ENCODE measurements at places on chromosomes 2 and 18.

DNA sequence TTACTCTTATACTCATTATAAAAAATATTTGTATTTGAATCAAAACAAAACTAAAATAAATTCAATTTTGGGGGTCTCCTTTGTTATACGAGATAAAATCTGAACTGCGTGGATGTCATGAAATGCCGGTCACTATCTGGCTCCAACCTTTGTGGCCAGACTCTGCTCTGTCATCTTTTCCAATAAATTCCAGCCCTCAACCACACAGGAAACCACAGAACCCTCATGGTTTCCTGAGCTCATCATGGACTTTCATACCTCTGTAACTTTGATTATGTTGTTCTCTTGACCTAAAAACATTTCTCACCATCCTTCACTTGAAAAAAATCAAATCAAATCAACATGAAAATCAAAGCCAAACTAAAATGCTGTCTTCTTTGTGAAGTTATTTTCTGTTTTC lies 724.7 kb downstream of the METTL4 start:
- no peak for DNase-seq

- DNase-seq, result no peak
Observed at GRCh38 chr2:85419009-85419675, 628 bp downstream of the SH2D6 start.

GRCh38 chr2:18262601-18263000 lies 297.9 kb downstream of the RDH14 start:
- DNase-seq, result no peak

DNA sequence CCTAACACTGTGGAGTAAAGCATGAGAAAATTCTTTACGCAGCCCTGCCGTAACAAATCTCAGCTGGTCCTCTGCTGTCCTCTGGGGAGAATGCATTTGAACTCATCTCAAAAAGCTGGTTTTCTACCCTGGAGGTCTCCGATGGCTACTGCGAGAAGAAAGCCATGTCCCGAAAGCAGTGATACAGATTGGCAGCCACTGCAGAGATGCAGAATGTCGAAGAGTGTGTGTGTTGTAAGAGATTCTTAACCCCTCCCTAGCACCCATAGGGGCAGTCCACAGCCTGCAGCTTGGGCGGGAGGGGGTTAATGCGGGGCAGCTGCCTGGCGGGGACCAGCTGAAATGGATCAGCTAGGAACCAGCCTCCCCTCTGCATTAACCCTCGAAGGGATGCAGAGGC lies 235.9 kb downstream of the ZNF516 start:
- DNase-seq, result no peak

DNA sequence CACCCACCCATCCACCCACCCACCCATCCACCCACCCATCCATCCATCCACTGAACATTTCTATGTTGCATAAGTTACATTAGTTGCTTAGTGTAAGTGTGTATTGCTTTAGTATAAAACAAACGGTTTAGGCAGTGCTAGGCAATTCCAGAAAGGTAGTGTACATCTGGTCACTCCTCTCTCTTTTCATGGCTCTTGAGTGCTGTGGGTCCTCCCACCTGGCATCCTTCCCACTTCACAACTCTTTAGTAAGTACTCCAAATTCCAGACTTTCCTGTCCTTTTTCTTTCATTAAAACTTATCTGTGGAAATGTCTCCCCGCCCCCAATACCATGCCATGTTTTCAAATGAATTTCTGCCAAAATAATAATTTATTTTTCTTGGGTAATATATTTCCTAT lies 122.5 kb downstream of the PLEKHM3 start:
- DNase-seq, result no peak

DNA sequence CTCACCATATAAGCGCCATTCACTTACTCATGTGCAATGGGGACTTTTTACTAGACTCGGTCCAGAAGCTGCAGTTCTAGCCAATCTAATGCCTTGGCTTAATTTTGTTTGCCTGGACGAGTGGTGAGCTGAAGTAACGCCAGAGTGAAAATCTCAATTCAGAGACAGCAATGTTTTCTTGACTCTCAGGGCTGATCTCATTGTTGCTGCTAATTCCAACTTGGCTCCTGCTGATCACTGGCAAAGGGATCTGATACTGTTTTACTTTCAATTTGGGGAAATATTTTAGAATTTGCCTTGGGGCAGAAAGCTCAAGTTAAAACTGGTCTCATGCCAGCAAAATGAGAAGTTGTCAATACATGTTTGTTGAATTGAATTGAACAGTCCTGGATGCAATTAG lies 906.6 kb upstream of the CDH2 start:
- DNase-seq, result no peak

DNA sequence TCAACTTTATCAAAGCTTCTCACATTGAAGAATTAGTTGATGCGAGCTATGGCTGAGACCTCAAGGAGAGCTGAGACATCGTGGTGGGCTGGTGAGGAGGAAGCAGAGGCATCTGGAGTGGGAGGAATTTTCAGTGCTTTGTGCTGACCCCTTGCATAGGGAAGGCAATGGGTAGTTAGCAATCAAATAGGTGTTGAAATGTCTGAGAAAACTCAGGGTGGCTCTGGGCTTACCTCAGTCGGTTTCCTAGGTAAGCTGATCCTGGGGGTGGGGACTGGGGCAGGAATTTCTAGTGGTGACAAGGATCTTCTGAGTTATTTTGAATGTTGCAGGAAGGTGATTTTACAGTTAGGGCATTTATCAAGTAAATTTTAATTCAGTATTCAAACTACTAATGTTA lies 20.7 kb upstream of the DPP10 start:
- DNase-seq, result no peak

DNA sequence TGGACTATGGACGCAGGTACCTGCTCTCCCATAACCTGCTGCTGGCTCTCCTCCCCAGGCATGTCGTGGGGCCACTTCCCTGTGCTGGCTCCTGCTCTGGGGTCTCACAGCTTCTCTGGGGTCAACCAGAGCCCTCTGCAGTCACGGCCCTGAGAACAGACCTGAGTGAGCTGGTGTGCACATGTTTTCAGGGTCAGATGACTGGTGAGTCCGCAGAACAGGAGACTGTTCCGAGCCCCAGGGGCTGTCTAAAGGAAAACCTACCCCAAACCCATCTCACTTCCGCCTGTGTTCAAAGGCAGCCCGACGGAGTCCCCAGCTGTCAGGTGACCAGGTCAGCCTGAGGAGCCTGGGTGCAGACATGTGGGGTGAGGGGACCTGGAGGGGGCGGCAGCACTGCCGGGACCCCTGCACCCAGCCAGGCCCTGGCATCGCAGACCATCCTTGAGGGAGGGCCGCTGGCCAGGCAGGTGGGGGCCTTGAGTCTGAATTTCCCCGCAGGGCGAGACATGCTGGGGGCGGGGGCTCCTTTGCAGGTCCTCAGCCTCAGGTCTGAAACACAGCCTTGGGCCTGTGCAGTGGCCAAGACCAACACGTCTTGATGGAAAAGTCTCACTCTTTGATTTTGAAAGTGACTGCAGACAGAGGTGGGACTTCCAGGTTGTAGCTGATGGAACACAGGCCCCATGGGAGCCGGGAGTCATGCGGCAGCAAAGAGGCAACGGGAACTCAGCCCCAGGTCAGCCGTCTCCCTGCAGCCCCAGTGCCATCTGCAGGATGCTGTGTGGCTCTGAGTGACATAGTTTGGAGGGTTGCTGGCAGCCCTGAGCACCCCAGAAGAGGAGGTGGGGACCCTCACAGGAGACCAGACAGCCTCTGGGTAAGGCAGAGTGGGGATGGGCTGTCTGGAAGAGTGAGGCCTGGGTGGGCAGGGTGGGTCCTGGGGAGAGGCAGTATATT lies 65.3 kb downstream of the TWIST2 start:
- no peak for DNase-seq

GRCh38 chr18:37393221-37393827 lies 172.3 kb downstream of the CELF4 start:
- no peak for DNase-seq

- no peak for DNase-seq
Observed at GRCh38 chr18:77905449-77906055, 655.9 kb downstream of the GALR1 start.

DNA sequence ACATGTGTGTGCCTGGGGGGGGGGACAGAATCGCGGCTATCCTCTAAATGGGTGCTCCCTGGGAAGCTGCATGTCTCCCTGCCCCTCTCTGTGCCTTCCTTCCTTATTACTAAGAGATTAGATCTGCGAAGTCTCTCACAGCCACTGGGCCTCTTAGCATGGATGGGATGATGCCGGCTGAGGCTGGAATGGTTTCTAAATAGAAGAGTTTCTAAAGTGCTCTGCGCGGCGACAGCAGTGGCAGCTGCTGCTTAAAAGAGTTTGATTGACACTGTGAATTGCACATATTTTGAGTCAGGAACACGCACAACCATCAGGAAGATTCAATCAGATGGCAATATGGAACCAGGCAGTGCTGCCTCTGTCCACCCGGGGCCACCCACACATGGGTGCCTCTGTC lies 163.8 kb downstream of the CLIP4 start:
- no peak for DNase-seq

GRCh38 chr2:160174322-160174721 lies 25.8 kb downstream of the ITGB6 start:
- DNase-seq, result no peak

GRCh38 chr2:70615222-70615621 lies 61.6 kb upstream of the TGFA start:
- no peak for DNase-seq

DNA sequence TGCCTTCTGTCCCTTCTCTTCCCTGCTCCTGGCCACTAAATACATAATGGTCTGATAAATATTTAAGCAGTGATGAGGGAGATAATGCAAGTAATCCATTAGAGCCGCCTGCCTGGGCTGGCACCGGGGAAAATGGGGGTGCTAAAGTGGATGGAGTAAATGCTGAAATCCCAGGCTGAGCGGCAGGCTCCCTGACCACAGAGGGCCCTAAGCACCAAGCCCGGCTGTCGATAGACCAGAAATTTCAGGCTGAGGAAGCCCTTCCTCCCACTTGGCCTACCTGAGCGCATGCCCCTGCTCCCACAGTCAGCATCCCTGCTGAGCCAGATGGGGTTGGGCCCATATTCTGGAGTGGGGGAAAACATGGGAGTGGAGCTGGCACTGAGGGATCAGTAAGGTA lies 197.5 kb upstream of the SKOR2 start:
- DNase-seq, result no peak

GRCh38 chr2:182319556-182320505 lies 107.0 kb downstream of the PDE1A start:
- no peak for DNase-seq

- no peak for DNase-seq
Observed at GRCh38 chr2:150309311-150310080, 178.0 kb downstream of the RND3 start.

- no peak for DNase-seq
Observed at GRCh38 chr2:21727101-21727500, 603.3 kb downstream of the TDRD15 start.

GRCh38 chr2:230887342-230887741 lies 22.6 kb downstream of the ITM2C start:
- no peak for DNase-seq

DNA sequence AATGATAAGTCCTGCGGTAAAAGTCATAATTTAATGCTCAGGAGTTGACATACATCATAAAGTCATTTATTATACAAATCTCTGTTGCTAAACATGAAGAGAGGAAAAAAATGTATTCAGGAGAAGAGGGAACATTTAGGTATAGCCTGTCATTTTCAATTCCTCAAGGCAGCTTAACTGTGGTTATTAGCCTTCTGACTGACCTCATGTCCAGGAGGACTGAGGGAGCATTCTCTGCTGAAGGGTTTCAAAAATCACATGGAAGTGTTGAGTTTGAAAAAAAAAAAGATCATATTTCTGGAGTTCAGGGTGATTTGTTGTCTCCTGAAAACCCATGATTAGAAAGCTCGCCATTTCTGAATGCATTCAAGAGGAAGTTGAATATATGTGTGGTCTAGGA lies 1371.1 kb upstream of the LRRTM1 start:
- DNase-seq, result no peak

- DNase-seq, result no peak
Observed at GRCh38 chr2:233199870-233200269, 51.6 kb upstream of the ATG16L1 start.

GRCh38 chr18:71327441-71327840 lies 1038.6 kb downstream of the SOCS6 start:
- no peak for DNase-seq

DNA sequence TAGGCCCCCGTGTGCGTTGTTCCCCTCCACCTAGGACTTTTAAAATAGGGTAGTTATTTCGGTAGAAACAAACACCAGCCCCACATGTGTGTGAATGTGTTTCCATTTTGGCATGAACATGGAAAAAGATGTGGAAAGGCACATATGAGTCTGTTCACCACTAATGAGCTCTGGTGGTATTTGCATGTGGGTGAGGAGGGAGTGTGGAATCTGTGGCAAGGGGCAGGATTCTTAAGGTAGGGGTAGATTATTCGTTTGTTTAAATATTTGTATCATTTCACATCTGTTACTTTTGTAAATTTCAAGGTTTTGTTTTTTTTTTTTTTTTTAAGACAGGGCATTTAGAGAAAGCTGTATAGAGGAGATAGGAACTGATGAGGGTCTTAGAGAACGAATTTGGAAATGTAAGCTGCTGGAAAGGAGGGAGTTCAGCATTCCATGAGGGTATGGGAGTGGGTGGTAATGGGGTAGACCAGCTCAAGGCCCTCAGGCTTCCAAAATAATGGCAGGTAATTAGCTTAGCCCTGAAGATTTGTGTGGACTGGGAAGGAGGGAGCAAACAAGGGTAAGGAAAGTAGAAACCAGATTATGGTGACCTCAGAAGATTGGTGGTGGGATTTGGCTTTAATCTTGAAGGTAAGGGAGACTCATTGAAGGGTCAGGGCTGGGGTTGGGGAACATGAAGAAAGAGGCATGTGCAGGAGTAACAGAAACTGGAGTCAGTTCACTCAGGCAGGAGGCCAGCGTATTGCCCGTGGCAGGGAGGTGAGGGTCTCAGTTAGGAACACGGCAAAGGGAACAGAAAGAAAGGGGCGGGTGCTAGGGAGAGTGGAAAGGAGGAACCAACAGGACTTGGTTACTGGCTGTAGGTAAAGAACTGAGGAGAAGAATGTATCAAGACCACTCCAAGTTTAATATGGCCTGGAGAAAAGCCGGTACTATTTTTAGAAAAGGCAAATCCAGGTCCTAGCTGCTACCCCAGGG lies 123.6 kb downstream of the PLB1 start:
- no peak for DNase-seq

- no peak for DNase-seq
Observed at GRCh38 chr2:217277646-217278398, 418.0 kb upstream of the TNP1 start.

DNA sequence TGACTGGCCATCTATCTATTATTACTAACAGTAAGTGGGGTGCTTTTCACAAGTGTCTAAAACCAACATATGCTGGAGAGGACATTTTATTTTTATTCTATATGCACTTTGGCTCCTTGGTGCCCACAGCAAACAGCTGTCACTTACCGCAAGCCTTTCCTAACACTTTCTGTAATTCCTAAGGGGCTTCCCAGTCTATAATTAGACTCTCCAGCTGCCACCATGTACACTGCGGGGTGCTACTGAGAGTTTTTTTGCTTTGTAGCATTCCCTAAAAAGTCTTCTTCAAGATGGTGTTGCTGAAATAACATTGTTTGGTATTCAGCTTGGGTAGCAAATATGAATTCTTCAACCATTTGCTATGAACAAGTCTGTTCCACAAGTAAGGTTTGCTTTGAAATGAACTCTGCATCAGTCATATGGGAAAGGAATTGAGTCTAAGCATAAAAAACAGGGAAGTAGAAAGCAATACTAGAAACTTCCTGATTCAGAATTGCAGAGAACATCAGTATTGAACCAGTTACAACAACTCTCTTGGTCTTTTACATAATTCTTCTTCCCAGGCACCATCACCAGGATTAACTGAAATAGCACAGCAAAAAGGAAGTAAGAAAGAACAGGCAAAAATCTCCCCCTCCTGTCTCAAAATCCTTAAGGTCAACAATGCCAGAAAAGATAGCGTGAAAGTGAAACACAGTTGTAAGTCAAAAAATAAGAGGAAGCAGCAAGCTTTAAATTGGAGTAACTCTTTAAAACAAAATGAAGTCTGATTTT lies 28.6 kb downstream of the EPB41L3 start:
- no peak for DNase-seq
